ENCODE measurements at places on chromosomes 4 and X.

- DNase-seq = no peak
Observed at GRCh38 chr4:139154538-139154937, 22.5 kb downstream of the ELF2 start.

GRCh38 chr4:21290562-21290961, 590.3 kb downstream of the PACRGL start:
- no peak for DNase-seq

DNA sequence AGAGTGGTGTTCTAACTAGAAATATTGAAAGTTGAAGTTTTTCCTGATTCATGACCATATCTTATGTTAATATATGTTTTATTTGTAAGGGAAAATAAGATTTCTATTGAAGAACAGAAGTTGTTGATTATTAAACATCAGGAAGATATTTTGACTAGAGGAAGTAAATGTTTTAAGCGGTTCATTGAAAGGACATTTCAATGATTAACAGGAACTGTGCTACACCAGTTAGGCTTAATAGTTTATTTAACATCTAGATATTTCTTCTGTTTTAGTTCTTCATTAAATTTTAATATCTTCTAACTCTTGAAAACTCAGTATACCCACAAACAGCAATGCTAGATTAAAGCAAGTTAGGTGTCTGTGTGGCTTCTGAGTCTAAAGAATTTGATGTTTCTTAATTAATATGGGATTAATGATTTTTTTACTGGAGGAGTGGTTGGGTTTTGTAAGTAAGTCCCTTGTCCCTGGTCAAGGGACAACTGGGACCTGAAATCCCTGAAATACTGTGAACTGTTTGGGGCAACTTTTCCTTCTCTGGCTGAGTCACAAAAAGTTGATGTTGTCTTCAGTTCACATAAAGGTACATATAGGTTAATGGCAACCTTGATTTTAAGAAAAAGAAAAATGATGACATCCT, 42.9 kb upstream of the CYP4V2 start:
- no peak for DNase-seq

DNA sequence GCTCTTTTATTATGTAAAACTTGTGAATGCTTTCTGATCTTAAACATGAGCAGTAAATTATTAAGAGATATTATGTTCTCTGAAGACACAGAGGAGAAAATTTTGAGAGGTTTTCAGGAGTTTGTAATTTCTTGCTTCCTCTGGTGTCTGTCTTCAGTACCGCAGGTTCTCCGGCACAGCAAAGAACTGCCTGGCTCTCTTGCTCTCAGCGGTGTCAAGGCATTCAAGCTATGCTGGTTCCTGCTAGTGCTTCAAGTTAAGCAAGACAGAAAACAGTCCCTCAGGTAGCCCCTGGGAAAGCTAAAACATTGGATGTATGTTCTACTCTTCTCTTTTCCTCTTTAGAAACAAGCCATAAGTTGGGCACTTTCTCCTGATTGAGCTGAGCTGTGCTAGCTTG, 120.2 kb upstream of the CENPE start:
- DNase-seq = no peak

DNA sequence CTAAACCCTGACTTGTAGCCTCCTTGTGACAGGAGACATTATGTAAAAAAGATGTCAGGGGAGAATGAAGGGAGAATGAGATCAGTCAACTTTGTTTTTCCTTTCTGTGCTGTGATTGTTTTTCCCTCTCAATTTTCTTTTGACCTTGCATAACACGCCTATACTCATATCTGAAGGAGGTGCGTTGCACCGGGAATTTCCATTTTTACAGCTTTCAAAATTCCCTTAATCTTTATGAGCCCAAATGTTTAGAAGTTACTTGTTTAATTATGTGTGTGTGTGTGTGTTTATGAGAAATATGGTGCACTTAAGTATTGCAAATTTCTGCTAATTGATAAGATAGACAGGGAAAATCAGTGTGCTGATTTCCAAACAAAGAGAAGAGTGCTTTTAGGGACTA, 21.6 kb downstream of the SYNPO2 start:
- DNase-seq = no peak

All from stimulated activated CD4-positive, alpha-beta T cell treated with anti-CD3 and anti-CD28 coated beads, Interleukin-15, amount 100 ng/mL, for 1 hour (primary cell).